ENCODE measurements at places on chromosomes 2 and 18. TPM values are rescaled to one million over a fixed set of nuclear protein-coding genes. Genes with fewer than 3 reads are reported as not detected.

Gene RAPGEF4
- 0.21 TPM for total RNA-seq

Gene C18orf54
- total RNA-seq: 3.5 TPM

Gene HK2
- total RNA-seq: 1.2 TPM

Gene PGAP1
- total RNA-seq: 3.2 TPM

Gene CROCC2
- not detected for total RNA-seq

Gene MPHOSPH10
- total RNA-seq: 41.5 TPM

Gene COL3A1
- 0.25 TPM for total RNA-seq

Gene SNORC
- 8.3 TPM for total RNA-seq

Gene CTAGE1
- not detected for total RNA-seq

Gene LONRF2
- total RNA-seq: 3.3 TPM

Gene DHRS9
- 3.5 TPM for total RNA-seq

Gene STAT1
- 61.2 TPM for total RNA-seq

Gene OSR1
- total RNA-seq: 9.0 TPM

Gene ANKRD30BL
- total RNA-seq: not detected

Gene TSPYL6
- not detected for total RNA-seq

Gene ANKRD62
- not detected for total RNA-seq

Gene SIX2
- 0.39 TPM for total RNA-seq

Gene IFIH1
- total RNA-seq: 1.7 TPM

Gene STON1
- 0.34 TPM for total RNA-seq

Gene ABCG5
- total RNA-seq: not detected

Gene INPP5D
- 0.69 TPM for total RNA-seq

Gene PARD3B
- total RNA-seq: 0.80 TPM

Data from A549 treated with DMSO at 1 μM for 4 hours (cell line).